Neural cell (in vitro differentiated cells): ENCODE measurements at places on chromosomes 11 and 22. TPM values are rescaled to one million over a fixed set of nuclear protein-coding genes. Genes with fewer than 3 reads are reported as not detected.

The MS4A4A gene
- polyA plus RNA-seq = not detected in 2 replicates

The OR4D5 gene
- not detected in 2 replicates for polyA plus RNA-seq

The FAT3 gene
- polyA plus RNA-seq = 53.6 and 54.0 TPM in 2 replicates

The RASGRP2 gene
- polyA plus RNA-seq = 4.5 and 13.9 TPM in 2 replicates

The SLC25A18 gene
- 0.28 TPM in 1 of 2 replicates, not detected in the other for polyA plus RNA-seq

The SCGB1D2 gene
- polyA plus RNA-seq = not detected in 2 replicates

The ZDHHC13 gene
- 65.8 and 70.0 TPM in 2 replicates for polyA plus RNA-seq

The TREH gene
- polyA plus RNA-seq = 0.12 TPM in 1 of 2 replicates, not detected in the other

The TUB gene
- 125 and 130 TPM in 2 replicates for polyA plus RNA-seq
